LNCaP clone FGC (cell line): ENCODE measurements at places on chromosomes 1 and 21.

DNA sequence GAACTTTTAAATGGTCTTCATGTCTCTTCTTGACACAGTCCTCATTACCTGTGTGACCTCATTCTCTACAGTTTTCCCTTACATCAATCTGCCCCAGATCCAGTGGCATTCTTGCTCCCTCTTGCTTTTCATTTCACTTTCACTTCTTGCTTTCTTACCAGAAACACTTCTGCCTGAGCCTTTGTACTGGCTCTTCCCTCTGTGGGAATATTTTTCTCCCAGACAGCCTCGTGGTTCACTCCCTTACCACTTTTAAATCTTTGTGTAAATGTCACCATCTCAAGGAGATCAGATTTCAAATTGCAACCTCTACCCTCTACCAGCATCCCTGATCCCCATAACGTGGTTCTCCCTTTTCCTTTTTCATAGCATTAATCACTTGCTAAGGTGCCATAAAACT lies 73.2 kb downstream of the DISC1 start:
- DNase-seq, result no peak

- DNase-seq, result no peak
Measured at GRCh38 chr1:204544321-204544720, 28.1 kb downstream of the MDM4 start.

GRCh38 chr1:3086272-3086974 lies 17.4 kb downstream of the PRDM16 start:
- no peak for DNase-seq

- DNase-seq, result no peak
Measured at GRCh38 chr1:64404202-64404601, 65.7 kb upstream of the CACHD1 start.

DNA sequence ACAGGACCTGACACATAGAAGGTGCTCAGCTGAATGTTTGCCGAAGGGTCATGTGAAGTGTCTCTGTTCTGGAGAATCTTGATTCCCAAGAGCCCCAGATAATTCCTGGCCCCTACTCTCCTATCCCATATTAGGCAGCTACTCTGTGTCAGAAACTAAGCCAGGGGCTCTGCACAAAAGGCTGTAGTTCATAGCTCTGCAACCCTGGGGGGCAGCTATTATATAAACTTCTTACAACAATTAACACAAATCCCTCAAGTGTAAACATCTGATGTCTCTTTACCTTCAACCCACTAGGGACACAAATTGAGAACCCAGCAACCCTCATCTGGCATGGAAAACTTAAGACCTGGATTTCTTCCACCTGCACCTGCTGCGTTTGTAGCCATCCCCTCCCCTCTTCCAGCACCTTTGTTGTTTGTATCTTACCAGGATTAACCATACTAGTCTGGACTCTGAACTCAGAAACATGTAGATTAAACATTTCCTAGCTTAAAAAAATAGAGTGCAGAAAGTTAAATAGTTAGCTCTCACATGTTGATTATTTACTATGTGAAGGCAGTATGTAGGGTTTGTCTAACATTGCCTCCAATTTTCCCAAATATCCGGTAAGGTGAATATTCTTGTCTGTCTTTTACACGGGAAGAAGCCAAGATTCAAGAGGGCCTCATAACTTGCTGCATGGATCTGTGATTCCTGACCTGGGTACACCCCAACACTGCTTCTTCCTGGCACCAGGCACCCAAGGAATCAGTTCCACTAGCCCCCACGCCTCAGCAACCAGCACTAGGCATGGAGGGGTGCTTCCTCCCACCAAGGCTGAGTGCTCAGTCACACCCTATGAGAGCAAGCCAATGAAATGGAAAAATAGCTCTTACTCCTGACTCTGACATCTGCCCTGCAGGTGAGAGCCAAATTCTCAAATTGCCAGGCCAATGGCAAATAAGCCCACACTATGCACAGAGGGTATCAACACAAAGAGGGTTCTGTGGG lies 220.7 kb upstream of the HOOK1 start:
- DNase-seq, result peak; percentile 21

GRCh38 chr1:6166655-6167390 lies 13.3 kb downstream of the CHD5 start:
- no peak for DNase-seq

GRCh38 chr1:112369392-112370285 lies 26.4 kb upstream of the CTTNBP2NL start:
- DNase-seq, result peak; percentile 46

DNA sequence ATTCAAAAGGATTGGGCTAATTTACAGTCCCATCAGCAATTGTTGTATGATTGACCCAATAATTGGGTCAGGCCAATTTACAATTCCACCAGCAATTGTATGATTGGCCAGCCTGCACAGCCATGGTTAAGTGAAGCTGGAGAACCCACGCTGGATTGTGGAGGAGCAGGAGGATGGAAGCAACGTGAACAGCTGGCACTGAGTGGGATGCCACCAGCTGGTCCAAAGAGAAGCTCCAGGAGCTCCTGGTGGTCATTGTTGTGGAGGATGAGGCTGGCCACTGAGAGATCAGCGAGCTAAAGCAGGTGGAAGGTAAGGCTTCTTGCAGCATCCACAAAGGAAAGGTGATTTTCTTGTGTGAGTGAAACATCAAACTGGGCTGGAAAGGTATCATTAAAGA lies 23.2 kb upstream of the EFCAB14 start:
- no peak for DNase-seq

DNA sequence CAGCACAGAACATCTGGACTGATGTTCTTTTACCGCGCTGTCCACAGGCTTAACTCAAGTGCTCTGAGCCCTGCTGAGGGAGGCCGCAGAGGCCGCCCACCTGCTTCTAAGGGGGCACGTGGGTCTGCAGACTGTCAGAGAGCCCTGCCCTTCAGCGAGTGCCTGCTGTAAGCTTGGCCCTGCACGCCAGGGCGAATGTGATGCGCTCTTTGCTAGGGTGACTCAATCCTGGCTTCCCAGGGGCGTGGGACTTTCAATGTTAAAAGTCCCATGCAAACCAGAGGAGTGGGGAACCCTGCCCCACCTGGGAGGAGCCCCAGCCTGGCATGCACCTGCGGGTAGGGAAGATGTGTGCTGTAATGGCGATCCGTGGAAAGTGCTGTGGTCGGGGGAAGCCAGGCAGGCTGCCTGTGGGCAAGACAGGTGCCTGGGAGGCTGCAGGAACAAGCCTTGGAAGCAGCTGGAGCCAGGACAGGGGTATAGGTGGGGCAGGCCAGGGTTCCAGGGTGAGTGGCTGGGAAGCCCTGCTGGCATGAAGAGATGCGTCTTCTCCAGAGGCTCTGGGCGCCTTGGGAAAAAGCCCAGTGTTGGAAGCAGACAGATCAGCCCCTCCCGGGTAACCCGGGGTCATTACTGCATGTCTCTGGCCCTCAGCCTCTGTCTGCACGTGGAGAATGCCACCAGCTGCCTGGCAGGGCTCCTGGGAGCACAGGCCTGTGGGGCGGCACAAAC lies 594 bp upstream of the PANK4 start:
- DNase-seq, result peak; percentile 72
